ENCODE measurements at places on chromosomes 1 and 21.

- DNase-seq, result no peak
- peaks cover 10% of the 10 kb centered on the region for H3K36me3 ChIP-seq
- no peak overlapping the region for H3K4me3 ChIP-seq
- H3K4me1 ChIP-seq, result peaks cover 2% of the 10 kb centered on the region
- no peak overlapping the region for H3K27ac ChIP-seq
Observed at GRCh38 chr1:99980928-99981327, 11.1 kb downstream of the SLC35A3 start.

DNA sequence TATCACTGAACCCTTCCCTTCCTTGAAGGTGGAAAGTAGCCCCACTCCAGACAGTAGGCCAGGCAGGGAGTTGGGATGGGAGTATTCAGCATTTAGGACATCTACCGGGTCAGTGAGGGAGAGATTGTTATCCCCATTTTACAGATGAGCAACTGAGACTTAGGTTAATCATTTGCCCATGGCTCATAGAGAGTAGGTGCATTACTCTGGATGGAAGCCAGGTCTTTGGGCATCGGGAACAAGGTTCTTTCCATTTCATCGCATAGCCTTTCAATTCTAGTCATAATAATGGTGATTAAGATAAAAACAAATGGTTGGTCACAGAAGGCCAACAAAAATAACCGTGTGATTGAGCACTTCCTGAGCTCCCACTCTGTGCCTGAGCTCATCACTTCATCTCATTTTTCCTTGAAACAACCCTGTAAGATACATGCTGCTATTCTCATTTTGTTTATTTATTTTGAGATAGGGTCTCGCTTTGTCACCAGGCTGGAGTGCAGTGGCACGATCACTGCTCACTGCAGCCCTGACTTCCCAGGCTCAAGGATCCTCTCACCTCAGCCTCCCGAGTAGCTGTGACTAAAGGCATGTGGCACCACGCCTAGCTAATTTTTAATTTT lies 64.8 kb downstream of the NAV1 start:
- DNase-seq, result no peak
- no peaks in the 10 kb centered on the region for H3K36me3 ChIP-seq
- H3K4me1 ChIP-seq, result peaks cover 1% of the 10 kb centered on the region

- H3K4me1 ChIP-seq, result peaks cover 10% of the 10 kb centered on the region
- H3K36me3 ChIP-seq, result peaks cover 6% of the 10 kb centered on the region
- no peak overlapping the region for H3K27ac ChIP-seq
- no peak for DNase-seq
- no peak overlapping the region for H3K4me3 ChIP-seq
Observed at GRCh38 chr21:14773777-14774345, 227.7 kb upstream of the SAMSN1 start.

DNA sequence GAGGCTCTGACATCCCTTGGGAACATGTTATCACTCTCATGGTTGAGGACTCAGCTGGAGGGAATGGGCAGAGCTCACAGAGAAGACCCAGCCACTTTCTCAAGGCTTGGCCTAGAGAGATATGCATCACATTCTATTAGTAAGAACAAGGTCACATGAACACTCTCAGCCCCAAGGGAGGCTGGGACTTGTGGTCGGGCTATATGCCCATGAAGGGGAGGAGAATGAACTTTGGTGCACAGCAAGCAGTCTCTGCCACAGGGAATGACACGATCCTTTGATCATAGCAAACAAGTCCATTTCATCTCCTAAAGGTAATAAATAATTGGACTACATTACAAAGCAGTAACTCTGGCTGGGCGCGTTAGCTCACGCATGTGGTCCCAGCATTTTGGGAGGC lies 105.7 kb downstream of the SYF2 start:
- no peak for DNase-seq
- H3K27ac ChIP-seq, result no peak overlapping the region
- H3K36me3 ChIP-seq, result peaks cover 2% of the 10 kb centered on the region

- peak overlapping the region; percentile 54 for H3K4me3 ChIP-seq
- H3K27ac ChIP-seq, result peak overlapping the region; percentile 95
- H3K36me3 ChIP-seq, result peaks cover 39% of the 10 kb centered on the region
- peak; percentile 83 for DNase-seq
- no peaks in the 10 kb centered on the region for H3K27me3 ChIP-seq
- H3K4me1 ChIP-seq, result peaks cover 34% of the 10 kb centered on the region
Observed at GRCh38 chr1:229479660-229480399, 28.3 kb downstream of the NUP133 start.

DNA sequence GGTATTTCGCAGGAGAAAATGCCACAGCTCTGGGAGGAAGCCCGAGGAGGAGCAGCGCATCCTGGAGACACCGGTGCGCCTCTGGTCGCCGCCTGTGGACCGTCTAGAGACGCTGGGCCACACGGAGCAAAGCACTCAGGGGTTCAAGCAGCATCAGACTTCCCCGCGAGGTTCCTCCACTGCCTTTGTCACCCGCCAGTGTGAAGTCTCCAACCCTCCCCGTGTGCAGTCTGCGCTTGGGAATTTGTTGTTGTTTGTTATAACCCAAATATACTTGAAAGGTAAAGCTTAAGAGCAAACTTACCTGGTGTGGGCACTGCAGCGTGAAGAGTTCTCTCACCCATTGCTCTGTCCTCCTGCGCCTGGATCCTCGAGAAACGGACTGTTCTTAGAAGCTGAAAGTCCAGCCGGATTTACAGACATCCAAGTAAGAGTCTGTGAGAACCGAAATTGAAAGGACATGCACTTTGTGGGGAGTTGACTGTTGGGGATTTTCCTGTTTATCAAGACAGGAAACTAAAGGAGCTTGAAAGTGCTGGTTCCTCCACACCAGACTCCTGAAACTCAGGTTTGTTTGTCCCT lies at the start of gene GBP4:
GBP4 (minus strand) TSS at position 452 of the 582 bp plus-strand sequence; CDS start at position 344, 108 bp downstream.
- H3K36me3 ChIP-seq, result peaks cover 3% of the 10 kb centered on the region
- peak within 1 kb of the TSS; percentile 91 for H3K27ac ChIP-seq
- peaks cover 66% of the 10 kb centered on the region for H3K4me1 ChIP-seq
- H3K4me3 ChIP-seq, result peak within 1 kb of the TSS; percentile 90
- peak; percentile 24 for DNase-seq

GRCh38 chr1:80274256-80274655 lies 1267.7 kb upstream of the ADGRL4 start:
- DNase-seq, result no peak
- no peaks in the 10 kb centered on the region for H3K36me3 ChIP-seq
- H3K4me1 ChIP-seq, result no peaks in the 10 kb centered on the region
- H3K4me3 ChIP-seq, result no peak overlapping the region
- H3K27me3 ChIP-seq, result no peaks in the 10 kb centered on the region
